ENCODE measurements at places on chromosomes 12 and 14.

DNA sequence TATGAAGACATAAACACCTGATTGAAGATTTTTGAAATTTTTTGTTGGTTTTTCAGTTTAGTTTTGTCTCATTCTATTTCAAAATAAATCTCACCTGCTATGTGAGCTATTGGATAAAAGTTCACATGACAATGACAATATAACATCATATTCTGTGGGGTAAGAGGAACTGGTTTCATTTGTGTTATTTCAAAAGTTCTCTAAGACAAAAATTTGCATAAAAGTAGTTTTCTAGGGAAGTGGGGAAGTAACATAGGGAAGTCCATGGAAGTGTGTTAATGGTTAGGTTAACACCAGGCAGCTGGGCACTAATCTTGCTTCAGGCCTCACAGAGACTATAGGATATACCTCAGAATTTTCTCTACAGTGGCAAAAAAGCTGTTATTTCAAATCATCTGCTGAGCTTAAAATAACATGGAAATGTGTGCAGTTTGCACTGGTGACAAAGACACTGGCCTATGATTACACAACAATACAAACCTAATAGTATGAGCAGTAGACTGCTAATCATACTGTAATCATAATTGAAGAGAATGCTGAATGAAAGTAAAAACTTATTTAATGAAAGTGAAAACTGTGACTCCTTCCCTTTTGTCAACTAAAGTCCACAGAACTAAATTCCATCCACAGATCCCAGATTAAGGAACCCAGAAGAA lies 710.6 kb upstream of the TMEM132C start:
- no peak for DNase-seq

GRCh38 chr12:19547271-19547671 lies 108.0 kb downstream of the AEBP2 start:
- DNase-seq = peak; percentile 68

DNA sequence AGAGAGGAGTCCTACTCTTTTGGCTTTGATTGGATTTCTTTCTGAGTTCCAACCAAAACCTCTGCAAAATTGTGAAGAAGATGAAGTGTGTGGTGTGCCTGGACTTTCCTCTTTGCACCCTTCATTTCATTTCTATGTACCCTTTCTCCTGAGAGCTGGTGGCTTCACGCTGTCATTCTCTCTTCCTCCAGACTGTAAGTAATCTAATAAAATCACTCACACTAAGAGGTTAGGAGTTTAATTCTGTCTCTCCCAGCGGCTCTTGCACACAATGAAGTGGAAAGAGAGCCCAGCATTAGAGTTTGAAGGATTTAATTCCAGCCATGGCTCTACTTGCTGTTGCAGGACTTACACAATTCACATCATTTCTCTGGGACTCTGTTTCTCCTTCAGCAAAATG lies 37.8 kb upstream of the CRADD start:
- DNase-seq = no peak

GRCh38 chr12:66065641-66066136 lies 64.9 kb downstream of the LLPH start:
- DNase-seq = no peak

- DNase-seq = no peak
Measured at GRCh38 chr12:67676624-67677023, 28.1 kb downstream of the DYRK2 start.

DNA sequence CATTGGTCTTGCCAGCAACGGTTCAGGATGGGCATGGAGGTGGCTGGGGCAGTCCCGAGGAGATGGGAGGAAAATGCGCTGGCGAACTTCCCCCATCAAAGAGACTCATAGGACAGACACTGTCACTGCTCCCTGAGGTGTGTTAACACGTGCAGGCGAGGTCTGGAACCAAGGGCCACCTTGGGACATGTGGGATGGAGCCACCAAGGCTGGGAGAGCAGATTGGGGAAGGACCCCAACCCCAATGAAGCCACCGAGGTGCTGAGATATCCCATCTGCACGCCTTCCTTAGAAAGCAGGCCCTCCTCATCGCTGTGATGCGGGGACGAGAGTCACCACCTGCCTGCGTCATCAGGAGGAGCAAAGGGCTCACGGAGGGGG lies 16.9 kb upstream of the BEGAIN start:
- DNase-seq = no peak

DNA sequence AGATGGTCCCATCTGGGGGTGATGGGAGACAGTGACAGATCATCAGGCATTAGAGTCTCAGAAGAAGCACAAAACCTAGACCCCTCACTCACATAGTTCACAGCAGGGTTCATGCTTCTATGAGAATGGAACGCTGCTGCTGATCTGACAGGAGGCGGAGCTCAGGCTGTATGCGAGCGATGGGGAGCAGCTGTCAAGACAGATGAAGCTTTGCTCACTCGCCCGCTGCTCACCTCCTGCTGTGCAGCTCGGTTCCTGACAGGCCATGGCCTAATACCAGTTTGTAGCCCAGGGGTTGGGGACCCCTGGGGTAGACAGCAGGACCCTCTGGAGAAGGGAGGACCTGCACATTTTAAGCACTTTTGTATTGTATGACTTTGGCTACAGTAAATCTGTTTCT lies 111.2 kb downstream of the LGMN start:
- DNase-seq = no peak

GRCh38 chr14:100091386-100091785 lies 26.2 kb downstream of the EVL start:
- DNase-seq = no peak

DNA sequence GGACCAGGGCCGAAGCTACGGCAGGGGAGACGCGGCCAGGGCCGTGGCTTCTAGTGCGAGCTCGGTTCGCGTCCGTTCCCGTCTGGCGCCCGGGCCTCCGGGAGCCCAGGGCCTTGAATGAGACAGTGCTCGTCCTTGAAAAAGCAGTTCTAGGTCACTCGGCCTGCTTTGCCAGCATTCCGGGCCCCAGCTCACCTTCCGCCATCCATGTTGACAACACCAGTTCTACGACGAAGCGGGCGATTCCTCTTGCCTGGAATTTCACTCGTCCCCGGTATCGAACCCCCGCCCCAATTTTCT lies 4.5 kb downstream of the OR10AD1 start:
- no peak for DNase-seq

- DNase-seq = no peak
Measured at GRCh38 chr14:20413744-20414082, 412 bp upstream of the TEP1 start.

- no peak for DNase-seq
Measured at GRCh38 chr12:20438299-20438779, 70.0 kb downstream of the PDE3A start.

DNA sequence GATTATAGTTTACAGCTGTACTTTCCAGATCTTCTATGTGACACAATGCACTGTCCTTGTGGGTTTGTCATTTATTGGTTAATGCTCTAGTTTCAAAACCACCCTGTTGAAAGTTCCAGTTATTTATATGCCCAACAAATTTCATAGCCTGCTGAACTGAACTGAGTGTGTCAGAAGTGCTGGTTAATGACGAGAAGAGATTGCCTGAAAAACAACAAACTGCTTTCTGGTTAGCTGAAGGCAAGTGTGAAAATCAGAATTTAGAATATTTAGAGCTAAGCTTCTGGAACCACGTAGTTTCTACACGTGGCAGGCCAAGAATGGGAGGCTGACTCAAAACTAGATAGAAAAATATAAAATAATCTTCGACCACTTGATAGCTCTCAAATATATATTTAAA lies 19.1 kb upstream of the RIN3 start:
- no peak for DNase-seq

- DNase-seq = no peak
Measured at GRCh38 chr12:6532927-6533652, 1.2 kb upstream of the GAPDH start.

DNA sequence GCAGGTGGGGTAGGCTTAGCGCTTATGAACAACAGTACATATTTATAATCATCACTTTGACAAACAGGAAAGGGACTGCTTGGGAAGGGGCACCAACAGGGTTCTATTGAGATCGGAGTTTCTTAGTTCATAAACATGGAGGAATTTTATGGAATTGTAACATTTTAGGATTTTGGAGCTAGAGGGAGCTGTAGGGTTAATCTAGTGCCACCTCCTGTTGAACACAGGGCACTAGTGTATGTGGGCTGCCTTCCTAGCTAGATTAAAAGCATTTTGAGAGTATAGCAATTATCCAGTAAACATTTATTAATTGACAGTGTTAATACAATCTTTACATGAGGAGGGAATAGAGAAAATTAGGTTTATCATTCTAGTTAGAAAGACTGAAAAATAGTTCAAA lies 23.1 kb upstream of the TBC1D30 start:
- no peak for DNase-seq

DNA sequence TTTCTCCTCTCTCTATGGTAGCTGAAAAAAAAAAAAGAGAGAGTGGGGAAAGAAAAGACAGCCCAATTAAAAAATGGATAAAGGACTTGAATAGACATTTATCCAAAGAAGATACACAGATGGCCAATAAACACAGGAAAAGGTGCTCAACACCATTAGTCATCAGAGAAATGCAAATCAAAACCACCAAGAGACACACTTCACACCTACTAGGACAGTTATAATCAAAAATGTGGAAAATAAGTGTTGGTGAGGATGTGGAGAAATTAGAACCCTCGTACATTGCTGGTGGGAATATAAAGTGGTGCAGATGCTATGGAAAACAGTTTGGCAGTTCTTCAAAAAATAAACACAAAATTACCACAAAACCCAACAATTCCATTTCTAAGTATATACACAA lies 172.4 kb upstream of the GRIN2B start:
- DNase-seq = no peak

DNA sequence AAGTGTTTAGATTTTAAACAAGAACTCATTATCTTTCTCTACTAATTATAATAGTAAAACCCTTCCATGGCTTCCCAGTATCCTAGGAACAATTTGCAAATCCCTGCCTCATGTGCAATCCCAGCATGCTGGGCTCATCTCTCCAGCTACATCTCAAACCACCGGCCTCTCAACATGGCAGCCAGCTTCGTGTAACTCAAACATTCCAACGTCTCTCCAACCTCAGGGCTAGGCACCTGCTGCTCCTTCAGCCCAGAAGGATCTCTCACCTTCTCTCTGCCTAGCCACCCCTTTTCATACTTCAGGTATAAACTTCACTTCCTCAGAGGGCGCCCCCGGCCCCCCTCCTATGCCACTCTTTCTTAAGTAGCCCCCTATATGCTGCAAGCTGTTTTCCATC lies 7.2 kb downstream of the SART3 start:
- no peak for DNase-seq
